Right ventricle myocardium inferior (tissue), 1 donor: ENCODE measurements at places on chromosomes 3 and 15. TPM values are rescaled to one million over a fixed set of nuclear protein-coding genes. Genes with fewer than 3 reads are reported as not detected.

DNA sequence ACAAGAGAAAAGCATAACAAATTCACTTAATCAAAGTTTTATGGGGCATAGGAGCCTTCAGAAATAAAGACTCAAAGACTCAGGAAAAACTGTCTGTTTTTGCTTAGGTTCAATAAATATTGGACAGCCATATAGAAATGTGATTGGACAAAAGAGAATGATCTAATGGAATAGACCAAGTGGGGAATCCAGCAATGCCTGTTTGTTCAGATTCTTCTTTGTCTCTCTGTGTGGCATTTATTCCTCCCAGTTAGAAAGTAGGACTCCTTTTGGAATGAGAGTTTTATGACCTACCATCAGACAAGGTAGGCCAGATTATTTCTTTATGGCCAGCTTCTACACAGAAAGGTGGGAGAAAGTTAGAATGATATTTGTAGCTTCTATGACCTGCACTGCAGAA lies 1460.1 kb downstream of the OTOL1 start:
- no peak for DNase-seq

The STXBP5L gene
- not detected for total RNA-seq

GRCh38 chr15:55917881-55918296 lies 75.5 kb downstream of the NEDD4 start:
- DNase-seq: no peak

GRCh38 chr3:39165518-39165917 lies 12.1 kb upstream of the CSRNP1 start:
- no peak for DNase-seq

- no peak for DNase-seq
Observed at GRCh38 chr3:117762621-117763037, 1053.0 kb downstream of the TUSC7 start.

The ANKRD63 gene
- total RNA-seq: 0.92 TPM

- no peak for DNase-seq
Observed at GRCh38 chr3:158769549-158769948, 32.3 kb upstream of the MFSD1 start.

DNA sequence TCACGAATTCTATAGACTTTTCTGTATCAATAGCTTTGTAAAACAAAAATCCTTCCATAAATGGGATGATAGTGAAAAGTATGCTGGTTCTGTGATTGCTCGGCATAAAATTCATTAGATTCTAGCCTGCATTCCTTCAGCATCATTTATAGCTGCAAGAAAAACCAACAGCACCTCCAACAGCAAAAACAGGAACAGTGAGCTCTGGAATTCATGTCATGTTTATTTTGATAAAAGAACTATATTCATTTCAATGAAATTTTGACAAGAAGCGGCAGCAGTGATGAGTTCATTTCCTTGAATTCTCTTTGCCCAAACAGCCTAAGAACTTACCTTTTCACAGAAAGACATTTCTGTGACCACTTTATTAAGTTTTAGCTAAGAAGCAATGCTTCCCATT lies 515.2 kb upstream of the CCDC54 start:
- DNase-seq: no peak

The DPH6 gene
- total RNA-seq: 14.1 TPM

DNA sequence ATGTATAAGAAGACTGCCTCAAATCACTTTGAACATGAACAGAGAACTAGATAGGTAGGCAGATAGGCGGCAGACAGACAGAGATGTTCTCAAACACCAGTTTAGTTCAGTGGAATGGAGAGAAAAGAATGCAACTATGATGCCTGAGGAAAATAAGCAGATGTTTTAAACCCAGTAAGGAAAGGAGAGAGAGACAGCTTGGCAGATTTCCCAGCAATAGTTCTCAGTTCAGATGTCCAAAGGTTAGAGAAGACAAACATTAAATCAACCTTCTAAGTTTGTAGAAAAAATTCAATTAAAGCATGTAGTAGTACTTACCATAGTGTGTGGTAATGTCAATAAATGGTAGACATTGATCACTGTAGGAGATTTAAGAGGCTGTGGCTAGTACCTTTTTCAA lies 209.6 kb upstream of the PFN2 start:
- DNase-seq: no peak

The CMTM7 gene
- total RNA-seq: 5.0 TPM

The MCF2L2 gene
- total RNA-seq: 0.22 TPM

DNA sequence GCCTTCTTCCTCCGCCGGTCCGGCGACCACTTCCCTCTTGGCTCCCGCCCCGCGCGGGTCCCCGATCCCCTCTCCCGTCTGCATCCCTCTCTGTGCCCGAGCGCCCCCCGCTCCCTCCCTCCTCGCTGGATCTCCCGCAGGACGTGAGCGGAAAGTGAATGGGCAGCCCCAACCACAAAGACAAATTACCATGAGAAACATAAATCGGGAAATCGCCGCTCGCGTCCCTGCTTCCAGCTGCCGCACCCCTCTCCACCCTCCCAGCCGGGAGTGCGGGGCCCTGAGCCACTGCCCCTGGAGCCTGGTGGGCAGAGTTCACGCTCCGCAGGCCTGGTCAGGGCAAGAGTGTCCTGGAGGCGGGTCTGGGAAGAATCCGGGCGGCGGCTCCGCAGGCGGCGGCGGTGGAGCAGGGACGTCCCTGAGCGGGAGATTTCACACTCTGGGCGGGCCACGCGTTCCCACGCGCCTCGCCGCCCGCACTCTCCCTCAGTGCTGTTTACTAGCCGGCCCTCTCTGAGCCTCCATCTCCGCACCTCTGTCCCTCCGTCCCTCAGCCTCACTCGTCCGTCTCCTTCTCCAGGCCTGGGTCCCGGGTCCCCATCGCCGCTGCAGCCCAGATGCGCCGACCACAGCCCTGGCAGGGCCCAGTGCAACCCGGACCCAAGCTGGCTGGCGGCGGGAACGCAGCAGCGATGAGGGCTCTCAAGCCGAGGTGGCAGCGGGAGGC lies 835 bp downstream of the SEMA5B start:
- DNase-seq: no peak

- no peak for DNase-seq
Observed at GRCh38 chr15:33234020-33234461, 39.5 kb upstream of the FMN1 start.

GRCh38 chr3:22608093-22608492 lies 595.0 kb upstream of the UBE2E2 start:
- no peak for DNase-seq

DNA sequence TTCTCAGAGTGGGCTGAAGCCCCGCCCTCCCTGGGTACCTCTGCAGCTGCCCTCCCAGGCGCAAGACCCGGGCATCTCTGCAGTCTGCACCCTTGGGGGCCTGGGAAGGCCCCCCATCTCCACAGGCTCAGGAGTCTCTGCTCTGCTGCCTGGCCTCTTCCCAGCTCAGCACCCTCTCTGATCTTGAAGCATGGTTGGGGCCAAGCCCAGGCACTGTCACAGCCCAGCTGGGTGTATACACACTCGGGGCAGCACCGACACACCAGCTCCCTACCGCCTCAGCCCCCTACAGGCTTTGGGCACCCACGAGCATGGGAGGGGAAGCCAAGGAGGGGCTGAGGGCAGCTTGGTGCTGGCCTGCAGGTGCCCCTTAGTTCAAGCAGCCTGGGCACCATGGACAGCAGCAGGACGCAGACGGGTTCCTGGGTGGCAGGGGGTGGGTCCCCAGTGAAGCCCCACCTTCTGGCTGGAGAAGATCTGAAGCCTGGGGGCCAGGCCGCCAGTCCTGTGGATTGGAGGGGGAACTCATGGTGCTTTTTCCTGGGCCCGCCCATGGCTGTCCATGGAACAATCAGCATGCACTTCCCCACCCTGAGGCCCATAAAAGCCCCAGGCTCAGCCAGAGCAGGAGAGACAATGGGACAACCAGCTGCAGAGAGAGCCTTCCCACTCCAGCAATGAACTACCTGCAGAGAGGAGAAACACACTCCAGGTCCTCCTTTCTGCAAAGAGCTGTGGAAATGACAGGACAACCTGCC lies 170.6 kb downstream of the TJP1 start:
- DNase-seq: no peak

The MME gene
- 4.8 TPM for total RNA-seq

GRCh38 chr15:89556413-89557262 lies 18.6 kb upstream of the TICRR start:
- DNase-seq: no peak

DNA sequence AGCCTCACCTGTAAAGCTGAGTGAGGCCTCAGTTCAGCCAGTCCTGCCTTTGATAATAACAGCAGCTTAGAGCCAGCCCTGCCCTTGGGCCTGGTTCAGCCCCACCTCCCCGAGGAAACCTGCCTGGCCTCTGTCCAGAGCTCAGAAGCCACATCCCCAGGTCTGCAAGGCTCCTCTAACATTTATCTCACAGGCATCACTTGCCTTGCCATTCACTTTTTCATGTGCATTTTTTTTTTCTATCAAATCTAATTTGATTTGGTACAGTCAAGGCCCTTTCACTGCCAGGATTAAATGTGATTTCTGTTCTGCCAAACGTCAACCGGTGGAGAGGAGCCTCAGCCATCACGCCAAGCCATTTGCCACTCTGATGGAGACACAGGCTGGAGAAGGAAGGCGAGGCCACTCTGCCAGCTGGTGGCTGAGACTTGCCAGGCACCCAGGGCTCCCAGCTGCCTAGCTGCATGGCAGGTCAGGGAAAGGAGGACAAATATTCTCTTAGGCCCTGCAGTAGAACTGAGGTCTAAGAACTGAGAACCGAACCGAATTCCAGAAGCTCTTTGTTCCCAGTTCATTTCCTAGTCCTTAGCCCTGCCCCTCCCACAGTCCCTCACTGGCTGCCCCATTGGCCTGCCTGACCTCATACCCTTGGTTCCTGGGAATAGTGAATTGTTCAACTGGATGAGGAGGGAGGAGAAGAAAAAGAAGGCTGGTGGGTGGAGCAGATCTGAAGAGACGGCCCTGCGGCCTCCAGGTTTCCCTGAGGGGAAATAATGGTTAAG lies 76.4 kb downstream of the SPSB4 start:
- no peak for DNase-seq

The PATL2 gene
- 3.3 TPM for total RNA-seq

- no peak for DNase-seq
Observed at GRCh38 chr3:126995254-126995780, 12.4 kb downstream of the PLXNA1 start.

- no peak for DNase-seq
Observed at GRCh38 chr15:89566181-89566580, 9.1 kb upstream of the TICRR start.

The STRA6 gene
- not detected for total RNA-seq

DNA sequence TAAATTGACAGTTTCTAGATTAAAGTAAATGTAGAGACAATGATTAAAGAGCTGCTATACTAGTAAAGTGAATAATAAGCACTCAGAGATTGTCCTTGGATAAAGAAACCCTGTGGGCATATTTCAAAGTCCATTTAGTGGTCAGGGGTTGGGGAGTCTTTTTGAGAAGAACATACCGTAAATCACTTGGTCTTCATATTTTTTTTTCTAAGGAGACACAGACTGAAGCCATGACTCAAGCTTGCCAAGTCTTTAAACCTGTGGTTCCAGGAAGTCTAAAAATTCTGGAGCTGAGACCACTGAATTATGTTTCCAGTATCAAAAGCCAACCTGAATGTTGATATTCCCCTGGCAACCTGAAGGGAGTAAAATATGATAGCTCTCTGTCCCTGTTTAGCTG lies 171.0 kb downstream of the TPRG1 start:
- DNase-seq: no peak
